IMR-90 (cell line): ENCODE measurements at places on chromosomes 11 and 22. TPM values are rescaled to one million over a fixed set of nuclear protein-coding genes. Genes with fewer than 3 reads are reported as not detected.
A peak's percentile ranks its signal among the peaks of the same experiment; 100 is the strongest.

KCNJ5 gene
- total RNA-seq, result 0.18 TPM in 1 of 2 replicates, not detected in the other

CDCA5 gene
- total RNA-seq, result 9.1 and 10.0 TPM in 2 replicates

MFRP gene
- not detected in 2 replicates for total RNA-seq

TMEM25 gene
- total RNA-seq, result 14.0 and 14.2 TPM in 2 replicates

C11orf42 gene
- total RNA-seq, result not detected in 2 replicates

DNA sequence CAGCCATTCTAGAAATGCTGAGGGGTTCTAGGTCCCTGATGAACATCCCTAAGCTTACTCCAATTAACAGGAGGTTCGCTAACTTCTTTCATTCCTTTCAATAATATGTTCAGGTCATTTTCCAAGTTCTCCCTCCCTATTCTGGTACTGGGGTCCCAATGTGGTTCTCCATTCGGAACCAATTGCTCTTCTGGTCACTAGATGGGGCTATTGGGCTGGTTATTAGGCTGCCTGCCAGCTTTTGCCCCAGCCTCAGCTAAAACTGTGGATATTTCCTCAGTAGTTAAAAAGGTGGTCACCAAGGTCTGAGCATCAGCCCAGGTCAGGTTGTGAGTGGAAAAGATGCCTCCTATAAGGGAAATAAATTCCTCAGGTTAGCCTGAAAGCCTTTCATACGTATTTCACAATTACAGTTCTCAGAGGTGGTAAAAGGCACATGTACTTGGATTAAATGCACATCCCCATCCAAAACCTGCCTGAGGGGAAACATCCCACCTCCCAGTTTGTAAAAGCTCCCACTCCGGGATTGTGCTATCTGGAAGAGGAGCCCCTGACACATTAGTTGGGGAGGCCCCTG is 161.1 kb upstream of the CCDC179 start:
- DNase-seq, result peak; percentile 51
- no peaks in the 10 kb centered on the region for H3K36me3 ChIP-seq
- no peak overlapping the region for H3K4me3 ChIP-seq
- no peaks in the 10 kb centered on the region for H3K27me3 ChIP-seq
- 0 out of 2 replicates have a peak, but pooled peaks cover 3% of the 10 kb centered on the region for H3K4me1 ChIP-seq

GRCh38 chr11:108781946-108782345 is 117.1 kb downstream of the DDX10 start:
- H3K4me1 ChIP-seq, result peaks cover 2% of the 10 kb centered on the region; the same call in 1 of the 2 replicates
- H3K27me3 ChIP-seq, result no peaks in the 10 kb centered on the region
- no peak overlapping the region for H3K4me3 ChIP-seq
- no peak for DNase-seq

DNA sequence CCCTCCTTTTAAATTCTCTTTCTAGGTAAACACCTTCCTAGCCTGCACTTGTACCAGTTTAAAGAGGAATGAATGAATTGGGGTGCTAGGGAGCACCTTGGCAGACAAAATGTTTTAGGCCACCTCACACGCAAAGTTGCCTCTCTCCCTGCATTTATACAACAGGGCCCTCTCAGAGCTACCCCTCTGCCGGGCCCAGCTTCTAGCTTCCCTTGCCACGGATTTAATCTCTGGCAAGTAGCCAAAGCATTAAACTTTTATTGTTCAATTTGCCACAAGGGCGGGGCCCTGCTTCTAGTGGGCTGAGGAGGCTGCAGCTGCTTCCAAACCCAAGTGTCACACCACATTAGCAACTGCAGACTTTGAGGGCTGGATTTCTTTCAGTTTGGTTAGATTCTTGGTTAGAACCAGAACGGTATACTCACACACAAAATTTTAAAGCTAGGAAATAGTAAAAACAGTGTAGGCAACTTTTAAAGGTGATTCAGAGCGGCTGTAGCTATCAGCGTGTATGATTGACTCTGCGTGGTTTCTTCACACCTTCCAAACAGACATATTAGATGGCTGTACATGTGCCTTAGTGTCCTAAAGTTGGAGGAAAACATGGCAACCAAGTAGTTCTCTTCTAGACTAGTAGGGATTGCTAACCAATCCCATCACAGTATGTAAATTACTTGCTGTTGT is 6.5 kb downstream of the KREMEN1 start:
- no peaks in the 10 kb centered on the region for H3K36me3 ChIP-seq
- H3K4me1 ChIP-seq, result peaks cover 1% of the 10 kb centered on the region; the same call in 1 of the 2 replicates
- H3K4me3 ChIP-seq, result no peak overlapping the region
- no peak overlapping the region for H3K27ac ChIP-seq
- DNase-seq, result no peak
- no peaks in the 10 kb centered on the region; the same call in 1 of the 2 replicates for H3K27me3 ChIP-seq

GRCh38 chr11:64856382-64857227 is 12.2 kb upstream of the CDC42BPG start:
- H3K36me3 ChIP-seq, result peaks cover 52% of the 10 kb centered on the region
- H3K4me1 ChIP-seq, result peaks cover 27% of the 10 kb centered on the region
- H3K27ac ChIP-seq, result peak overlapping the region; percentile 74
- H3K4me3 ChIP-seq, result no peak overlapping the region
- DNase-seq, result peak; percentile 85

GRCh38 chr22:28831140-28832072 is 31.0 kb upstream of the XBP1 start:
- DNase-seq, result no peak
- no peaks in the 10 kb centered on the region for H3K36me3 ChIP-seq
- H3K4me3 ChIP-seq, result no peak overlapping the region

- H3K27me3 ChIP-seq, result no peaks in the 10 kb centered on the region
- H3K4me1 ChIP-seq, result peaks cover 1% of the 10 kb centered on the region; the same call in 1 of the 2 replicates
- no peaks in the 10 kb centered on the region for H3K36me3 ChIP-seq
- DNase-seq, result no peak
- H3K4me3 ChIP-seq, result no peak overlapping the region
- H3K27ac ChIP-seq, result no peak overlapping the region
Measured at GRCh38 chr11:14583252-14584034, 60.2 kb upstream of the PDE3B start.

GRCh38 chr11:69010964-69011623 is 2.0 kb downstream of the MRGPRF start:
- peak; percentile 77 for DNase-seq
- peak overlapping the region; percentile 99 for H3K27ac ChIP-seq
- H3K4me3 ChIP-seq, result peak overlapping the region; percentile 68
- H3K27me3 ChIP-seq, result no peaks in the 10 kb centered on the region

GRCh38 chr11:75478783-75479596 is 46.0 kb upstream of the KLHL35 start:
- no peak overlapping the region for H3K4me3 ChIP-seq
- no peaks in the 10 kb centered on the region; the same call in 1 of the 2 replicates for H3K27me3 ChIP-seq
- peaks cover 20% of the 10 kb centered on the region for H3K4me1 ChIP-seq
- no peaks in the 10 kb centered on the region for H3K36me3 ChIP-seq
